ENCODE measurements at places on chromosomes 3 and 15.

GRCh38 chr3:124832782-124833709 is 54.1 kb downstream of the ITGB5 start:
- DNase-seq = no peak

DNA sequence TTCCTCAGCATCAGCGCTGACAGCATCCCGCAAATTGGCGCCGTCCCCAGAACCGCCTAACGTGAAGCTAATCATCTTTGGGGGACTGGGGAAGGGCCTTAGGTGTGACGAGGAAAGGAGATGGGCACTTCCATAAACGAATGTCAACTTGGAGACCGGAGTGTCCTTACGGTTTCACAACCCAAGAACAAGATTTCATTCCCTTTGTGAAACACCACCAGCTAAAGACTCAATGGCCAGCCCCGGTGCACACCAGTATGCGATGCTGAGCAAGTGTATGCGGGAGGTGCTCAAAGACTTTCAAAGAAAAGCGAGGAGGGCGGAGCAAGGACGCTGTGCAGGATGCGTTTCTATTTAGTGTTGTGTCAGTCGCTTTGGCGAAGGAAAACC is 759 bp upstream of the TTBK2 start:
- DNase-seq = peak; percentile 39

DNA sequence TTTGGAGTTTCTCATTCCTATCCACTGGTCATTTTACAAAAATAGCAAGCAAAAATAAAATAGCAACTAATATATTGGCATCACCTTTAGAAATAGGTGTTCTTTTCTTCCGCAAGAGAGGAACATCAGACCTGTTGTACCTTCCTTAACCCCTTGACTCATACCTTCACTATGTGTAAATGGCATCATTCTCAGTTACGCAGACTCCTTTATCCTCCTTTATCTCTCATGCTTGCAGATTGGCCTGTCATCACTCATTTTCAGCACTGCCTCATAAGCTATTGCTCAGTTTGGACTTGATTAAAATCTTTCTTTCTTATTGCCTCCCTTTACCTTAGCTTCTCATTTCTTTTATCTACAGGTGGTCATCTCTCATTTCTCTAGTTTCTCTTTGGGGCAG is 21.4 kb downstream of the ARHGEF26 start:
- no peak for DNase-seq

DNA sequence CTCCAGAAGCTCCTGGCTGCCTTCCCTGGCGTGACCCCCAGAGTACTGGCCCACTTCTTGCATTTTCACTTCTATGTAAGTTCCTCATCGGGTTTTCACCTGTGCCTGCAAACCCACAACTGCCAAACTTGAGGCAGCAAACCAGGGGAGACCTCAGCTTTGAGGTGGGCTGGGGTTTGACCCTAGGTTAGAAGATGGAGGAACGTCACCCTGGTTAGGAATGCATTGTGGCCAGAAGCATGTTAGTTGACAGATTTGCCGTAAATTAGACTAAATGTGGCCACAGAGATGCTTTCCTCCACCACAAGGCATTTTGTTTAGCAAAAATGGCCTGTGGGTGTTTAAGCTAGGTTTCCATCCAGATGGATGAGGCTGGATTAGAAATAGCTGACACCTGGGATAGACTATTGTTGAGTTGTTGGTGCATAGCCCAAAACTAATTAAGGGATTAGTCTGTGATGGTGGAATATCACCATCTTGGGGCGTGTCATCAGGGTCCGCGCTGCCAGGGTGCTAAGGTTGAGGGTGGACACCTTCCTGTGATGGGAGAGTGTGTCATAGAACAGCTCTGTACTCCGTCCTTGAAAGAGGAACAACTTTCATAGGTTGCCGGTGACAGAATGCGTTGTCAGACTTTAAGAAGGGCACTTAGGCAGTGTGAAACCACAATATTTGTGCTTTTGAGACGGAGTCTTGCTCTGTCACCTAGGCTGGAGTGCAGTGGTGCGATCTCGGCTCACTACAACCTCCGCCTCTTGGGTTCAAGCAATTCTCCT is 3.6 kb downstream of the NISCH start:
- DNase-seq = no peak

GRCh38 chr3:195580744-195581443 is 2.8 kb downstream of the APOD start:
- DNase-seq = no peak
